ENCODE measurements at places on chromosomes 1 and 21.

- peak; percentile 63 for DNase-seq
These were observed 7.7 kb upstream of the LAMB3 start for GRCh38 chr1:209659909-209660308.

DNA sequence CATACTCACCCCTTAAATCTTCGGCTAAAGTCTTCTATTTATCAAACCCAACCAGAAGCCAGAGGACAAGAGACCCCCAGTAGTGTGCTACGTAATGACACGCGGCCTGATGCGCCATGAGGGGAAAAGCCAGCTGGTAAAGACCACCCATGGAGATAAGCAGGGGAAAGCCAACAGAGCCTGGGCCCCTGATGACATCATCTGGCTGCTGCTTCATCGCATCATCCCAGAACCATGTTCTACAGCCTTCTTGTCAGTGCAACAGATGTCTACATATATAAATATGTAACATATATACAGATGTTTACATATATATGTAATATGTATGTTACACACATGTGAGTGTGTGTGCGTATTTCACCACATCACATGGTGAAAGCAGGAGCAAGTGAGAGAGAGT lies 81.7 kb upstream of the VANGL1 start:
- DNase-seq: no peak

- peak; percentile 93 for DNase-seq
These were observed 16.8 kb upstream of the RIPK4 start for GRCh38 chr21:41783476-41784180.

DNA sequence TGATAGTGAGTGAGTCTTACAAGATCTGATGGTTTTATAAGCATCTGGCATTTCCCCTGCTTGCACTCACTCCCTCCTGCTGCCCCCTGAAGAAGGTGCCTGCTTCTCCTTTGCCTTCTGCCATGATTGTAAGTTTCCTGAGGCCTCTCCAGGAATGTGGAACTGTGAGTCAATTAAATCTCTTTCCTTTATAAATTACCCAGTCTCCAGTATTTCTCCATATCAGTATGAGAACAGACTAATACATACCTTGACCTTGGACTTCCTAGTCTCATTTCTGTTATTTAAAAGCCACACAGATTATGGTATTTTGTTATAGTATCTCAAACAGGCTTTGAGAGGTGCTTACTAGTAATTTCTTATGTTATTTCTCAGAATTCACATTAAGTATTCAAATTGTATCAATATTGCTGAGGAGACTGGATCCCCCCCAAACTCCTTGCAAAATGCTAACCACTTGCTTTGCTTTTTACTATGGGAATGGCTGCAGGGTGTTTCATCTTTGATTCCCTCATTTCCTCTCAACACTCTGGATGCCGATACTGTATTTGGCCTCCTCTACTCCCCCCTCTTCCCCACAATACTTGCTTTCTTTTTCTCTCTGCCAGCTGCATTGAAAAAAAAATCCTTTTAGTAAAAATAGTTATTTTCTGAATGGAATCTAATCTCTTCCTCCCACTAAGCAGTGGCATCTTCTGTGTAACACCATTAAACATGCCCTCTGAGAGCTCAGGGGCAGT lies 96.9 kb upstream of the WLS start:
- DNase-seq: peak; percentile 66

DNA sequence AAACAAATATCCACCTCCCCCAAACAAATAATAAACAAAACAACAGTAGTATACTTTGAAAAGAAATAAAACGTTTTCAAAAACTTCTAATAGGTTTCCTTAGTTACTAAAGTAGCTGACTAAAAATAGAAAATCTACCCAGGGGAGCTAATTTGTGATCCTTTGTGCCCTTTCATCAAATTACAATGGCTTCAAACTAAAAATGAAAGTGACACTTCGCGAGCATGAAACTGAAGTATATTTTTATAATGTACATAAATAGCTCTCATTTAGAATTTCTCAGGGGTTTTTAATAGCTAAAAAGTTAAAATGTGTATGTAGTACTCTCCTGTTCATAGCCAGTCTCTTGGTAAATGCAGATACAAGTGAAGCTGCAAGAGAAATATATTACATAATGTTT lies 78.4 kb downstream of the BRINP3 start:
- no peak for DNase-seq

DNA sequence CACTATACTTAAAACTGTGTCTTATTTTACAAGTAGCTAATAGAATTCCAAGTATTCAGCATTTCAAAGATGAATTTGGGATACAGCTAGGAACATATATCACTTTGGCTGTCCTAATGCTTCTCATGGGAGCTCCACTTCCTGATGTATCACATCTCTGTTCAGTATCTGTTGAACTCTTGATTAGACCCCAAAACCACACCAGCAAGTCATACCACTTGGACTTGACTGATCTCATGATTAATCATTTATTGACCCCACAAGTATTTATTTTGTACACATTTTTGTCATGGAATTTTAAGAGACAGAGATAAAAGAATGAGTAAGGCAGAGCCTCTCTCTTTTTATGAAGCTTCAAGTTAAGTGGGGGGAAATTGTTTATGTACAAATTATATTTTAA lies 30.0 kb downstream of the TMPRSS15 start:
- peak; percentile 17 for DNase-seq

DNA sequence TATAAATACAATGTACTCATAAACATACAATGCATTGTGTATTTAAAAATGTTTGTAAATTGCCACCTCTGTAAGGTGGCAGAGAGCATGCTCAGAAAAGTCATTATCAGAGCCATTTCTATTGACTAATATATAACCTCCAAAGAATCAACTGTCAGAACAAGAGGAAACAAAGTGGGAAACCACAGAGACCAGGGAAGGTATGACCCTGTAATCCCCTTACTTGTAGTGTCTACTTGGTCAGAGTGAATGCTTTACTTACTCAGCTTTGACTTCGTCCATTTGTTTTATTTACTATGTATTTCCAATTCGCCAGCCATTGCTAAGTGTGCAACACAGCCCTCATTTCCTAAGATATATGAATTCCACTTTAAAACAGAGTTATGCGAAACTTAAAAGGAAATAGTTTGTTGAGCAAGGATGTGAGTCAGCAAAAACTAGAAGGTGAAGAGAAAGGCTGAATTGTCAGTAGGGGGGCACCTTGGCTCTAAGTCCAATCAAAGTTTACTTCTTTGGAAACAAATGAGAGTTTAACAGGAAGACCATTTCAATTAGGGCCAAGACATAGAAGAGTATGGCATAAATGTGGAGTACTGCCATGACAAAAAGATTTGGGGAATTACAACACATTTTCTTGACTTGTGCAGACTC lies 671.7 kb upstream of the PTBP2 start:
- no peak for DNase-seq

GRCh38 chr1:162672622-162673260 lies 40.5 kb downstream of the DDR2 start:
- DNase-seq: no peak

DNA sequence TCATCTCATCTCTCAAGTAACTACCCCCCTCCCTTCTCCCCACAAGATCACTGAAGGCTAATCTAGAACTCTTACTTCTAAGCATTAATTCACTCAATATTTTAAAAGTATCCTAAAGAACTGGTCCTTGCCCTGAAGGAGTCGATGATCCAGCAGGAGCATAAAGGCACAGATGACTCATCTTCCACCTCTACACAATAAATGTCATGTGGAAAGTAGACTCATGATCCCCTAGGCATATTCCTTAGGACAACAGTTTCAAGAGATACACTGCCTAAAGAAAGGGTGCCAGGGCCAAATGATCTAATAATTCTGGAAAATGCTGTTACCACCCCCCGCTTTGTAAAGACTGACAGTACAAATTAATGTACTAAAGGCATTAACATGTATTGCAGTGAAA lies 85.8 kb upstream of the DIRAS3 start:
- DNase-seq: peak; percentile 78

GRCh38 chr21:42298657-42299056 lies 16.6 kb downstream of the TFF3 start:
- no peak for DNase-seq

DNA sequence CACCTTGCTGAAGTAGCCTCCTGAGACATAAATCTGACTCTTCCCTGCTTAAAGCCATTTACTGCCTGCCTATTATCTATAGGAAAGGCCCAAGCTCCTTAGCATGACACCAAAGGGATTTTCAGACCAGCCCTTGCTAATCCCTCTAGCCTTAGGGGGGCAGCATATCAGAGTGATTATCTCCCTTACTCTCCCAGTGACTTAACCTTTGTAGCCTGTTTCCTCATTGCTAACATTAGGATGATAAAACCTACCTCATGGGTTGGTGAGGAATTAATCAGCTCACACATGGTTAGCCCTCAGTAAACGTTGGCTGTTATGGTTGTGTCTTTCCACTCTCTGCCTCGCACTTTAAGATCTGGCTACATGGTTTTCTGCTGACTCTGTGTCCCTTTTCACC lies 70.1 kb downstream of the ROR1 start:
- DNase-seq: no peak

GRCh38 chr1:160548960-160549664 lies 26.1 kb upstream of the SLAMF6 start:
- no peak for DNase-seq

- DNase-seq: no peak
These were observed 122.1 kb downstream of the EDEM3 start for GRCh38 chr1:184632415-184633175.

- DNase-seq: no peak
These were observed 104.6 kb upstream of the RUNX1 start for GRCh38 chr21:35153671-35154070.

- DNase-seq: peak; percentile 44
These were observed 39.5 kb upstream of the CASZ1 start for GRCh38 chr1:10835822-10836421.

DNA sequence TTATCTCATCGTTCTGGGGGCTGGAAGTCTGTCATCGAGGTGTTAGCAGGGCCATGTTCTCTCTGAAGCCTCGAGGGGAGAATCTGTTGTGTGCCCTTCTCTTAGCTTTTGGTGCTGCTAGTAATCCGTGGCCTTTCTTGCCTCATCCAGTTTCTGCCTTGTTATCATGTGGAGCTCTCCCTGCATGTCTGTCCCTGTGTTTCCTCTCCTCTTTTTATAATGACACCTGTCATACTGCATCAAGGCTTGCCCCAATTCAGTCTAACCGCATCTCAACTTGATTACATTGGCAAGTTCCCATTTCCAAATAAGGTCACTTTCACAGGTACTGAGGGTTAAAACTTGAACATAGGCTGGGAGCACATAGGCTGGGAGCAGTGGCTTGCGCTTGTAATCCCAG lies 82.6 kb upstream of the CNIH3 start:
- DNase-seq: no peak

DNA sequence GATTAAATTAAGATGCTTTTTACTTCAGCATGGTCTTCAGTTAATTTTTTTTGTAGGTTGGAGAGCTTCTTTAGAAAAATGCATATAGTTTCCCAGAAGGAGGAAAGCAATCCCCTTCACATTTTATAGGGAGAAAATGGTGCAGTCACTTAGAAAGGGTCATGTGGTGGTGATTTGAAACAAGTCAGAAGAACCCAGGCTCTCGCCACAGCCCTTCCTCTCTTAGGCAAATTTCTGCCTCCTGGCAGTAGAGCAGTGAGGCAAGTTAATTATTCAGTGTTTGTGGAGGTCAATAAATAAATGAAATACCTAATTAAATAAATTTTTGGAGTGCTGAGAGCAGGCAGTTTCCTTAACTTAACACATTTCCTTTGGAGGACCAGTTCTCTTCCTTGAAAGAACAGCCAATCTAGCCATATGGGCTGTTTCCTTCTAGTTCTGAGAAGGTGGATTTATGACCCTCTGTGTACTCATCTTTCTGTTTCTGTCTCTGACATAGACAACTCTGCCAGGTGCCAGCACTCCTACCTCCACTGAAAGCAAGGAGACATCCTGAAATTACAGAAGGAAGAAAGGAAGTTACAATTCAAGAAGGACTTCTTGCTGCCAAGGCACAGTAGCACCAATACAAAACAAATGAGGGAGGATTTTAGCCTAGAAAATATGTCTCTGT lies 19.0 kb upstream of the POGZ start:
- DNase-seq: no peak

- no peak for DNase-seq
These were observed 6.2 kb downstream of the C1orf198 start for GRCh38 chr1:230861970-230862595.

GRCh38 chr1:147567594-147568381 lies 26.5 kb downstream of the BCL9 start:
- peak; percentile 14 for DNase-seq

DNA sequence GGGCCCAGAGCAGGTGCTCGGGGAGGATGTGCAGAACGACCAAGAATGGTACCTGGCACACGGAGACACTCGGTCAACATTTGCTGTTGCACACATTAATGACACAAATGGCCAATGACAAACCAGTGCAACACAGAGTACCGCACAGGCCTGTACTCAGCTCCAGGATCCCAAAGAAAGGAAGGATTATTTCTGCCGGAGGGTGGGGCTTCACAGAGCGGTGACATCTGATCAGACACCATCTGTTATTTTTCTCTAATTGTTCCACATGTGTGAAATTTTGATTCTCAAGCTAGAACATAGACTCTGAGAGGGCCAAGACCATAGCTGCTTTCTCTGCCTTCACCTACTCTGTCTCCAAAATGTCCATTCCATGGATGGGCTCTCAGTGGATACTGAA lies 100.4 kb downstream of the MRPL37 start:
- DNase-seq: no peak

DNA sequence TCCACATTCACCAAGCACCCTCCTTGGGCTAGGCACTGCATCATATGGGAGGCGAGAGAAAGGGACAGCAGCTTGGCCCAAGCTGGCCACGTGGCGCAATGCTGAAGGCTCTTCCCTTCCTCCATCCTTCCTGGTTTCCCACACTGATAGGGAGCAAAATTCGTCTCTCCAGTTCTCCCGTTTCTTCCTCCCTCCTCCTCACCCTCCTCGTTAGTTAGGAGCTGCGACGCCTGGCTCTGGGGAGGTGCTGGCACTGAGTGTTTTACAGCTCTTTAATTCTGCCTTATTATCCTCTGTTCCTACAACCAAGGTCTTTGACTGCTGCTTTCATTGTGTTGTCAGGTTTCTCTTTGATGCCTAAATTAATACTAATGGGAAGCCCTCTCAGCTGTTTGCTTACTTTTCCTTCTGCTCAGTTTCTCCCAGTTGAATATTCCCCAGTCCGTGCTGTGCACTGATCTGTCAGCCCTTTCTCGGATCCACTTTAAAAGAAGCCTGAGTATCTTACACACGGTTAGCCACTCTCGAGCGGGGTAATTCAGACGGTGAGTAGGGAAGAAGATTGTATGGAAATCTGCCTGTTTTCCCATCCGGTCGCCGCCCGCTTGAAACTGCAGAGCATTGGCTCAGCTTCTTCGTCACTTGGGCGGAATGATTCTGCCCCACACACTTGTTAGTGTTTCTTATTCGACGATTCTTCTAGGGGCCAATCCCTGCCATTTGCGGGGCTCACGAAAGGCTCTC lies 56.2 kb upstream of the SMYD2 start:
- peak; percentile 11 for DNase-seq

DNA sequence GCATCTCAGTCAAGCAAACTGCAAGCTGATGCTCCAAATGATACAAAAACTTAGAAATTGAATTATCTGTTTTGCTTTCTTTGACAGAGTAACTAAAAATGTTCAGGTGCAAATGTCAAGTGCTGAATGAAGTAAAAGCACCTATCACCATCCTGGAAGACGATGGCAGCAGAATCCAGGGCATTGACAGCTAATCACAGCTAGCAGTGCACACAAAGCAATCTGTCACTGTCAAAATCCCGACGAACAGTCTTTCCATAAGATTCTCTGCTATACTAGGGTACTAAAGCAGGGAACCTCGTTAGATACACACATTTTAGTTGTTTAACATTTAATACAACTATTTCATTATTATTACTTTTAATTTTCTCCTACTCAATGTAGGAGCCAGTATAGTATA lies 233.3 kb downstream of the BRINP3 start:
- DNase-seq: no peak
